Urinary bladder (tissue), 4 donors: ENCODE measurements at places on chromosomes 1 and 21. TPM values are rescaled to one million over a fixed set of nuclear protein-coding genes. Genes with fewer than 3 reads are reported as not detected.

DNA sequence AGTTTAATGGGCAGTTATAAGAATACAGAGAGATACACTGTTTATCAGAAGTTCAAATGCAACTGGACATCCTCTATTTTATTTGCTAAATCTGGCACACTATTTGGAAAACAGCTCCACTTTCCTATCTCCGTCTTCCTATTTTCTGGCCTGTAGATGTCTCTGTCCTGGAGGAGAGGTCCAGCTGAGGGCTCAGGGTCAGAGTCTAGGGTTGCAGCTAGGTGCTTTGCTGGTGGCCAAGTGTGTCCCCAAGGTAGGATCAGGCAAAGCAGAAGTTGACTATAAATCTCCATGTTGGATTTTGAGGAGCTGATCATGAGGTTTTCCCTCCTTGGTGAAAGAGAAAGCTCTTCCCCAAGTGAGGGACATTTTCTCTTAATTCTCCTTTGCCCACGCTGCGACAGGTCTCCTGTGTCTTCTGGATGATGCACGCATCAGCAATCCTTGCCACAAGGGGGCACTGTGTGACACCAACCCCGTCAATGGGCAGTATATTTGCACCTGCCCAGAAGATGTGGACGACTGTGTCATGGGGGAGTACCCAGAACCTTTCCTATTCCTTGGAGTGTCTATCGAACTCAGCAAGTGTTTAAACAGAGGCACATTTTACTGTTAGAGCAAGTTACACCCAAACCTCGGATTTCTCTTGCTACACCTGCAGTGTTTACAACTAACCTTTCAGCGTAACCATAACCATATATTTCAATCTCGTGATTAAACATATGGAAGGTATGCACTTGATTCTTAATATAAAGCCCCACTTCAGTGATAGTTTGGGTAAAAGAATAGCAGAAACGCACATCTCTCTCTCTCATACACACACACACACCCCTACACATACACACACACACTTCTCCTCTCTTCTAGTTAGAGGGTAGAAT, 10.2 kb downstream of the ADAM30 start:
- no peak for DNase-seq

GRCh38 chr1:165536016-165536415, 7.8 kb upstream of the LRRC52 start:
- no peak for DNase-seq

DNA sequence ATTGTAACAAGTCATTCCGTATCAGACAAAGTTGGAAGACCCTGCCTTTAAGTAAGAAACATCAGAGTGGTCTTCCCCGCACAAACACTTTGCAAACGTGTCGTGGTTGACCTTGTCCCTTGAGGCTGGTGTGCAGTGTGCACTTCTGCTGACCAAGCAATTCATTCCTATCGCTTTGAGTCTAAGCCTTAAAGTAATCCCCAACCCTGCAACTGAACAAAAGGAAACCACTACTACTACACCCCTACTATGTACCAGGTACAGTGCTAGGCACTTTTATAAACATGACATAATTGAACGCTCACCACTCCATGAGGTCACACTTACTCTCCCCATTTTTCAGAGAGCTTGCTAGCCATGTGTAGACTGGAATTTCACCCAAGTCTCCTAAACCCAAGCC, 10.6 kb downstream of the ITPKB start:
- DNase-seq: no peak

DNA sequence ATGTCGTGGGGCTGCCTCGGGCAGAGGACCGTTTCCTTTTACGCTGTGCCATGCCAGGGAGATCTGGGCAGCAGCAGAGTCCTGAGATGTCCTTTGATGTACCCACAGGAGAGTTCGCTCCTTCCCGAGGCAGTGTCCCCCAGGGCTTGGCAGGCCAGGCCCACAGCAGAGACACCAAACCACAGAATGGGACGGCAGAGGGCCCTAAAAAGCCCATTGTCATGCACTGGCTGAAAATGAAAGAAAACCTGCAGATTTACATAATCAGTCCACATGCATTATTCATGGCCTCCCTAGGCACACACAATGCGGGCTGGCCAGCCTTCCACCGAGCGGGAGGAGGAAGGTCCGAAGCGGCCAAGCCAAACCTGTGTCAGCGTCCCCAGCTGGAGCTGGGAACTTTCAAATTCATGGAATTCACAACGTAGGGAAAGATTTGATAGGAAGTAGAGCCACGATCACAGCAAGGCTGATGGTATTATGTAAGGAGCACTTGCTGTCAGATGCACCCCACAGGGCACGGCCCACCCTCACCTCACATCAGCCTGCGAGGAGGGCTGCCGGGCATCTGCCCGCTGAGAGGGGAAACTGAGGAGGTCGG, 25.3 kb upstream of the EFHD2 start:
- no peak for DNase-seq

- peak; percentile 52 for DNase-seq
Measured at GRCh38 chr1:221032637-221033280, 153.5 kb downstream of the HLX start.

DNA sequence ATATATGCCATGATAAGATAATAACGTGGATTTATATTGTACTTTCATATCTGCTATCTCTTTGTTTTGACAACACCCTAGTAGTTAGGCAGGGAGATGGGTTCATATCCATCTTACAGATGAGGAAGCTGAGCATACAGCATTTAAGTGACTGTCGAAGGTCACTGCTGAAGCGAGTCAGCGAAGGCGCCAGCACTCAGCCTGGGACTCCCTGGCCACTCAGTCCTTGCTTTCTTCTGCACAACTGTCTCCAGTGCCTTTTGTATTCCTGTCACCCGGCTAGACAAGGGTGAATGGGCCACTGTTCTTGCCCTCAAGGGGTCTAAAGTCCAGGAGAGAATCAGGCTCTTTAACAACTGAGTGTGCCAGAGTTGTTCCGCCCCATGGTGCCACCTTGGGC, 3.1 kb downstream of the ARHGEF10L start:
- no peak for DNase-seq

DNA sequence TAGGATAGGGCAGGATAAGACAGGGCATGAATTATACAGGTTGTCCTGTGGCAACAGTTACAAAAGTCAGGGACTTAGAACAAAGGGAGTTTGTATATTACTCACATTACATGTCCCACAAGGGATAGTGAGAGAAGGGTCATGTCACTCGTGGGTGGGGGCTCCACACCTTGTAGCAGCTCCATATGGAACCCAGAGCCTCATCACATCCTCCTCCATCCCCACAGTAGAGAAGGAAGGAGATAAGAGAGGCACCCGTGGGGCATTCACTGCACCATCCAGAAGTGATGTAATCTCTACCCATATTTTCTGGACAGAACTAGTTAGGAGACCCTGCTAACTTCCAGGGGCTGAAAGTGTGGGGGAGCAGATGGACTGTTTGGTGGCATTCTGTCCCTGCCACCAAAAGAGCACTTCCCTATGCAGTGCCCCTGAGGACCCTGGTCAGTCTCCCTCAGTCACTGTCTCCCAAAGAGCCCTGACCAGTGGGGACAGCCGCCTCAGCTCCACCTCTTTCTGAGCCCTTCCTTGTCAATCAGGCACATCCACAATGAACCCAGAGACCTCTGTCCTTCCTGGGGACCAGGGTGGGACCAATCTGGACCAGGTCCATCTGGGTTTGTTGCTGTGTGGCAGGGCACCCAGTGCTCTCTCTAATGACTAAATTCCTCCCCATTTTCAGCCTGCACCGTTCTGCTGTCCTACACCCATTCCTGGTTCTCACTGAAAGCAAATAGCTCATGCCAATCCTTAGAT, 154.8 kb upstream of the ETV3 start:
- no peak for DNase-seq

DNA sequence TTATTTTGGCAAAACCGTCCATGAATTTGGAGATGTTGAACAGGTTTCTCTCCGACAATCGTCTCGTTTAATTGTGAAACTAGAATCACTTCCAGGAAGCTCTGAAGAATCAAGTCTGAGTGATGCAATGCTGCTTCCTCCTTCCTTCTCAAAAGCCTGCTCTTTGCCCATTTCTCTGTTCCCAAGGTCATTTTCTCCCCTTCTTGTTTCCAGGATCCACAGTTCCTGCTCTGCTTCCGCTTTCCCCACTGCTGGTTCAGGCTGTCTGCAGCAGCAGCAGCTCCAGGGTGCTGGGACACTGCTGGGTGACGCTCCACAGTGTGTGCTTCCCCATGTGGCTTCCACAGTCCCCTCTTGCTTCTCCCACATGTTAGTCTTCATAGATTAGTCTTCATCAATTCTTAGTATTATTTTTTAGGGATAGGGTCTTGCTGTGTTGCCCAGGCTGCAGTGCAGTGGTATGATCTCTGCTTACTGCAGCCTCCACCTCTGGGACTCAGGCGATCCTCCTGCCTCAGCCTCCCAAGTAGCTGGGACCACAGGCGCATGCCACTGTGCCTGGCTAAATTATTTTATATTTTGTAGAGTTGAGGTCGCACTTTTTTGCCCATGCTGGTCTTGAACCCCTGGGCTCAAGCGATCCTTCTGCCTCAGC, 156.2 kb downstream of the DYRK1A start:
- DNase-seq: no peak

GRCh38 chr1:237367758-237368157, 325.8 kb downstream of the RYR2 start:
- DNase-seq: no peak

DNA sequence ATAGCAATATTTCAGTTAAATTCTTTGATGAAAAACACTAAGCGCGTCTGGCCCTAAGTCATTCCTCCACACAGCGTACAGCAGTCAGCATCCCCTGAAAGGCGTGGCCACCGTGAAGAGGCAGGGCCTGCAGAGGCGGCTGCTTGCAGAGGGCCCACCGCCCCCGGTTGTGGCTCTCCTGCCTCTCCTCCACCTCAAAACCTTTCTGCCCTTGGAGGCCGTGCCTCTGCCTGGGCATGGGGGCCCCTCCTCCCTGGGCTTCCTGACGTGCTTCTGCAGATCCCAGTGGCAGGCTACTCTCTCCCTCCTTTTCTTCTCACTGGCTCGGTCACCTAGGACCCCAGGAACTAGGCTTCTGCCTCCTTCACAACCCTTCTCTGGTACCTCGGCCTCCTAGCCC, 16.2 kb downstream of the CLSTN1 start:
- DNase-seq: no peak

DNA sequence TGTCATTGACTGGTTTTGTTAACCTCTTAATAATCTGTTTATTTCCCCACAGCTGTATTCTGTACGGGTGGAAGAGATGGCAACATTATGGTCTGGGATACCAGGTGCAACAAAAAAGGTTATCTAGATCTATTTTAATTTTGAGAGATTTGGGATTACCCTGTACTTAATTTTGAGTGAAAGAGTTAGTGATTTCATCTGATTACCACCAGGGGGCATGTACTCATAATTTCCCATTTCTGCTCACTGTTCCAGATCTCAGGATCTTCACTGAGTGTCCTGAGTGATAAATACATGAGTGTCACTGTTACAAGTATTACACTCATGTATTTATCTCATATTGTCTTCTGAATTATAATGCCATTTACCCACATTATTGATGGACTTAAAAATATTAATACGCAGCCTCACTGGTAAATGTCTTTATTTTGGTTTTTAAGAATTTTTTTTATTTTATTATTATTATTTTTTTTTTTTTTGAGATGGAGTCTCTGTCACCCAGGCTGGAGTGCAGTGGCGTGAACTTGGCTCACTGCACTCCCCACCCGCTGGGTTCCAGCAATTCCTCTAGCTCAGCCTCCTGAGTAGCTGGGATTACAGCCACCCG, 27.4 kb downstream of the DTL start:
- no peak for DNase-seq

GRCh38 chr1:25765923-25766589, 33.9 kb upstream of the SELENON start:
- no peak for DNase-seq

DNA sequence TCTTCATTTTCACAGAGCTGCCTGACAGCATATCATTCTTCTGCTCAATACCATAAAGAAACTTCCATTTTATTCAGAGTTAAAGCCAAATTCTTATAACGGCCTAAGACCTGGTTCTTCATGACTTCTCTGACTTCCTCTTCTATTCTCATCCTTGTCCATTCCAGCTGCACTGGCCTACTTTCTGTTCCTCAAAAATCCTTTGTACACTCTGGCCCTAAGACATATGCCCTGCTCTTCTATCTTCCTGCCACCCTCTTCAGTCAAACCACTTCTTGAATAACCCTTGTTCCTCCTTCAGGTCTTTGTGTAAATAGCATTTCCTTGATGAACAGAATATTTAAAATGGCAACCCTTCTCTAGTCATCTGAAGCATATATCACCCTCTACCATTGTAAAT, 1338.7 kb upstream of the ADGRL2 start:
- no peak for DNase-seq

DNA sequence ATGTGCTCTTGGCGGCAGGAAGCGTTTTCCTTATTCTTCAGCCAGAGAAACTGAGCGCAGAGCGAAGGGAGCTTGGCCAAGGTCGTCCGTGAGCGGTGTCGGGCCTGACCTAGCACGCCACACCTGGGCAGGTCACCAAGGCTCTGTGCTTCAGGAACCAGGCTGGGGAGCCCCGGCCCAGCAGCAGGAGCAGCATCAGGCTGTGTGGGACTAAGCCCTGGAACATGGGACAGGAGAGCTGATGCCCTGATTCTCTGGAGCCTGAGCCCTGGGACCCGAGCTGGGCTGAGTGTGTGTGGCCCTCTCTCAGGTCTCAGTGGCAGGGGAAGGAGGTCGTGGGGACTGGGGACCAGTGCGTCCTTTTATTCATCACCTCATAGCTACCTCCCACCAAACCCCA, 65.2 kb upstream of the ABCG1 start:
- DNase-seq: no peak

DNA sequence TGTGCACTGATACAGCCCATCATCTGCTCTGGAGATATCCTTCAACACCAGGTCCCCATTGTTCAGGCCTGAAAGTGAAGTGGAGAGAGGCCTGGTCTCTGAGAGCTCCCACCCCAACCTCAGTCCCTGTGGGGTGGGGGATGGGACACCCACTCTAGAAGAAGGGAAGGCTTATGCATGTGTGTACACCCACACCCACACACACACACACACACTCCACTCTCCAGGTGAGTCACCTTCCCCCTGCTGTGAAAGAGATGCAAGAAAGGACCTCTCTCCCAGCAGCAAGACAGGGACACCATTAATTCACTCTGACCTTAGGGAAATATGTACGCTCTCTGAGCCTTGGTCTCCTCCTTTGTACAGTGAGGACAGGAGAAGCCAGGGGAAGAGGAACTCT, 5.9 kb downstream of the VSIG8 start:
- no peak for DNase-seq

DNA sequence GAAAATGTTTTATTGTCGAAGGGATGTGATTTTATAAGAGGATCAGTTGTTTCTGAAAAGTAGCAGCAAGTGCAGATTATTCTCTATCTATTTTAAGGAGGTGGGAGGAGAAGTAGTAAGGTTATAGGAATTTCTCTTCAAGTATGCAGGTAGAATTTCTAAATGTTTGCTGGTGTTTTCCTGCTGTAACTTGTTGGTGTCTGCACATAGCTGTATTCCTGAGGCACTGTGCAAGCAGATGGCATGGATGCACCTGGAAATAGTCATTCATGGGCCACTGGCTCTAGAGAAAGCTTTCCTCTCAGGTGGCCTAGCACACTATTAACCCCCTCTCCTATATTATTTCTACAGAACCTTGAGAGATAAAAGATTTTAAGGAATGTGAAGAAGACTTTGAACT, 30.3 kb upstream of the PODN start:
- no peak for DNase-seq

- DNase-seq: no peak
Measured at GRCh38 chr1:95255826-95256225, 21.8 kb downstream of the RWDD3 start.

The F3 gene
- 97.0 TPM for polyA plus RNA-seq

The DNM3 gene
- 3.2 TPM for polyA plus RNA-seq

The CAMK1G gene
- 0.11 TPM for polyA plus RNA-seq

The TRNP1 gene
- 31.4 TPM for polyA plus RNA-seq

The LEMD1 gene
- polyA plus RNA-seq: not detected

The SLX9 gene
- polyA plus RNA-seq: 35.7 TPM

The FYB2 gene
- polyA plus RNA-seq: 0.09 TPM

The PADI4 gene
- polyA plus RNA-seq: 0.10 TPM

The CELA3B gene
- 0.49 TPM for polyA plus RNA-seq

The BOLA1 gene
- 34.2 TPM for polyA plus RNA-seq

The ZNF436 gene
- polyA plus RNA-seq: 11.3 TPM
